NCI-H460 (cell line): ENCODE measurements at places on chromosomes 7 and 10. TPM values are rescaled to one million over a fixed set of nuclear protein-coding genes. Genes with fewer than 3 reads are reported as not detected.

Gene CNTNAP2
- 0.15 and 0.17 TPM in 2 replicates for total RNA-seq

Gene EPHB6
- total RNA-seq, result not detected in 2 replicates

Gene CLIP2
- 33.2 and 35.1 TPM in 2 replicates for total RNA-seq

Gene UCN3
- total RNA-seq, result not detected in 2 replicates

Gene ING3
- 13.9 and 17.4 TPM in 2 replicates for total RNA-seq

Gene TMEM176B
- not detected in 2 replicates for total RNA-seq

Gene FOXI2
- total RNA-seq, result not detected in 2 replicates

Gene C10orf95
- total RNA-seq, result 0.37 and 0.55 TPM in 2 replicates

Gene GNGT1
- 0.47 and 0.61 TPM in 2 replicates for total RNA-seq

Gene MBL2
- not detected in 2 replicates for total RNA-seq

Gene PRTFDC1
- total RNA-seq, result 19.1 and 20.8 TPM in 2 replicates

Gene NME8
- total RNA-seq, result not detected in 2 replicates

Gene ZNF92
- total RNA-seq, result 12.0 and 12.2 TPM in 2 replicates

Gene SCIN
- not detected in 2 replicates for total RNA-seq

Gene RET
- 0.02 TPM in 1 of 2 replicates, not detected in the other for total RNA-seq

Gene NRP1
- 11.6 and 12.2 TPM in 2 replicates for total RNA-seq

Gene AFAP1L2
- total RNA-seq, result 0.06 TPM in 1 of 2 replicates, not detected in the other

Gene WDR86
- total RNA-seq, result not detected in 2 replicates

Gene FAM25A
- total RNA-seq, result not detected in 2 replicates

Gene TMEM178B
- 9.6 and 10.9 TPM in 2 replicates for total RNA-seq

Gene METTL27
- 4.3 and 5.1 TPM in 2 replicates for total RNA-seq

Gene GIMAP6
- total RNA-seq, result not detected in 2 replicates

Gene CHST12
- total RNA-seq, result 2.4 and 3.8 TPM in 2 replicates

Gene EZH2
- total RNA-seq, result 26.0 and 35.5 TPM in 2 replicates

Gene TFPI2
- 976 and 998 TPM in 2 replicates for total RNA-seq

Gene HOXA2
- 1.8 and 3.0 TPM in 2 replicates for total RNA-seq

Gene LRRC61
- total RNA-seq, result 0.47 TPM in 1 of 2 replicates, not detected in the other

Gene POLR1F
- total RNA-seq, result 44.1 and 51.9 TPM in 2 replicates

Gene EPO
- total RNA-seq, result not detected in 2 replicates

Gene ZNF425
- 0.26 and 0.87 TPM in 2 replicates for total RNA-seq
